ENCODE measurements at places on chromosomes 4 and X.
A peak's percentile ranks its signal among the peaks of the same experiment; 100 is the strongest.

GRCh38 chr4:76830612-76830963 lies 67.4 kb downstream of the SOWAHB start:
- no peak for DNase-seq

- DNase-seq = no peak
These were observed 165.3 kb upstream of the PRDX4 start for GRCh38 chrX:23501974-23502373.

DNA sequence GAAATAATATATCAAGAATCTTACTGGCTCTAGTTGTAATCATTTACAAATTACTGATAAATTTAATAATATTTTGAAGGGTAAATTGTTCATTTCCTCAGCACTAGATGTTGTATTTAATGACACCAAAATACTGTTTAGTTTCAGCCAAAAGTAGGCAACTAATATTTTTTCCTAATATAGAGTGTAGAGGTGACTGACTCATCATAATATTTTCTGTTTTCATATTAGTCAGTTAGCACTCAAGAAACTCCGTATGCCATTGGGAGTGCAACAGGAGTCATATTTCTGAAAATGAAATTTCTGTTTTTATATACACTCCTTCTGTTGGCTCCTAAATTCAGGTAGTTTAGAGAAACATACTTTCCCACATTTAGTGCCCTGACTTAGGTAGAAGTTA lies 36.6 kb upstream of the PTPN13 start:
- DNase-seq = no peak

- DNase-seq = no peak
These were observed 100.5 kb downstream of the NFKB1 start for GRCh38 chr4:102601586-102602227.

GRCh38 chr4:145920205-145920604 lies 18.4 kb downstream of the ZNF827 start:
- DNase-seq = no peak

GRCh38 chr4:84224522-84224921 lies 274.6 kb downstream of the NKX6-1 start:
- DNase-seq = no peak

GRCh38 chr4:109433205-109434006 lies at the start of gene SEC24B:
SEC24B (plus strand) TSS chr4:109433815; CDS start chr4:109433870, 55 bp downstream.
- peak; percentile 96 for DNase-seq

GRCh38 chr4:133866328-133866699 lies 335.3 kb downstream of the PABPC4L start:
- no peak for DNase-seq

- no peak for DNase-seq
These were observed 109.3 kb downstream of the ARHGEF9 start for GRCh38 chrX:63675716-63676115.

GRCh38 chr4:177879851-177880250 lies 437.6 kb upstream of the AGA start:
- DNase-seq = no peak

DNA sequence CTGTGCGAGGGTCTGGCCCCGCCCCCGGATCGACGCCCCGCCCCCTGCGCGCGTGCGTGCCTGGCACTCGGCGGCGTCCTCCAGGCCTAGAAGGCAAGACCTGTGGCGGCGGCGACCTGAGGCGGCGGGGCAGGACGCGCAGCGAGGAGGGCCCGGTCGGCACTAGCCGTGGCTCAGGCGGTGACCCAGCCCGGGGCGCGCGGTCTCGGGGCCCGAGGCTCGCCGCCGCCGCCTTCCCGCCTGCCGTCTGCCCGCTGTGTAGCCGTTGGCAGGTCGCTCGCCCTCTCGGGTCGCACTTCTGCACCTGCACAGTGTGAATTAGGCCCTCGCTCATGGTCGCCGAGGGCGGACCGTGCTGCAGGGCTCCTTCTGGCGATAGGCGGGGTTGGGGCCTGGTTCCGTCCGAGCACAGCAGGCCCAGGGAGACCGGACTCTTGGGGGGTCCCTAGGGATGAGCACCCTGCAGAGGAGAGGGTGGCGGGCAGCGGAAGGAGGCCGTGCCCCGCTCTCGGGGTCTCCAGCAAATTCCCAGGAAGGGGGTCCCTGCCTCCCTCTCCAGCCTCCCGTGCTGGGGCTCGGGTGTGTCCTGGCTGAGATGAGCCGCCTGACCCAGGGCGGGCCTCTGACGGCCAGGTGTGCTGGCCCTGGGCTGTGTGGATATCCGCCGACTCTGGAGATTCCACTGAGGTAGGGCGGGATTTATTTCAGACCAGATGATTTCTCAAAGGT lies 557 bp upstream of the FAM53A start:
- DNase-seq = no peak

GRCh38 chrX:109936598-109936997 lies 66.3 kb upstream of the TMEM164 start:
- DNase-seq = no peak

GRCh38 chrX:122584981-122585380 lies 599.1 kb upstream of the GRIA3 start:
- no peak for DNase-seq

- no peak for DNase-seq
These were observed 30.1 kb downstream of the RASSF6 start for GRCh38 chr4:73589887-73590801.

GRCh38 chrX:6898371-6898770 lies 249.1 kb upstream of the STS start:
- no peak for DNase-seq

GRCh38 chr4:149466446-149466845 lies 349.2 kb downstream of the IQCM start:
- no peak for DNase-seq

All from hematopoietic multipotent progenitor cell treated with erythropoietin and hydrocortisone succinate and interleukin-3 and kit ligand, for 4 days (in vitro differentiated cells).